ENCODE measurements at places on chromosomes 12 and 14. TPM values are rescaled to one million over a fixed set of nuclear protein-coding genes. Genes with fewer than 3 reads are reported as not detected.

The NID2 gene
- 33.3 TPM for total RNA-seq

The KRT1 gene
- total RNA-seq = not detected

The MYH6 gene
- not detected for total RNA-seq

The TMEM233 gene
- 0.19 TPM for total RNA-seq

The OR4Q2 gene
- not detected for total RNA-seq

The RPS6KL1 gene
- total RNA-seq = 1.7 TPM

The PPM1H gene
- total RNA-seq = 3.0 TPM

The TMEM52B gene
- 0.84 TPM for total RNA-seq

The SOAT2 gene
- not detected for total RNA-seq

The MYRFL gene
- not detected for total RNA-seq

The APOF gene
- total RNA-seq = not detected

The HPD gene
- total RNA-seq = 8.5 TPM

The TEX52 gene
- not detected for total RNA-seq

The SLC7A7 gene
- total RNA-seq = 72.3 TPM

The MYF6 gene
- not detected for total RNA-seq

The PPP1CC gene
- total RNA-seq = 87.3 TPM

The BLOC1S1 gene
- total RNA-seq = 247 TPM

The AMN gene
- total RNA-seq = 2.5 TPM

The SVOP gene
- not detected for total RNA-seq

The IL22 gene
- not detected for total RNA-seq

The MORN3 gene
- total RNA-seq = not detected

The SCFD1 gene
- 58.3 TPM for total RNA-seq

The TAS2R19 gene
- 7.6 TPM for total RNA-seq

The PTPN21 gene
- 15.3 TPM for total RNA-seq

The TAC3 gene
- total RNA-seq = not detected

The RNU4-1 gene
- total RNA-seq = under 0.01 TPM

The ABCC9 gene
- total RNA-seq = 52.6 TPM

The FGD6 gene
- 6.6 TPM for total RNA-seq

The PMEL gene
- 0.75 TPM for total RNA-seq

The MYO1A gene
- 0.32 TPM for total RNA-seq

Measured in omental fat pad (tissue), 4 donors.